GM18507 (cell line): ENCODE measurements at places on chromosomes 12 and 14.

GRCh38 chr14:21987937-21988336, 314.3 kb upstream of the OR4E1 start:
- DNase-seq = no peak

DNA sequence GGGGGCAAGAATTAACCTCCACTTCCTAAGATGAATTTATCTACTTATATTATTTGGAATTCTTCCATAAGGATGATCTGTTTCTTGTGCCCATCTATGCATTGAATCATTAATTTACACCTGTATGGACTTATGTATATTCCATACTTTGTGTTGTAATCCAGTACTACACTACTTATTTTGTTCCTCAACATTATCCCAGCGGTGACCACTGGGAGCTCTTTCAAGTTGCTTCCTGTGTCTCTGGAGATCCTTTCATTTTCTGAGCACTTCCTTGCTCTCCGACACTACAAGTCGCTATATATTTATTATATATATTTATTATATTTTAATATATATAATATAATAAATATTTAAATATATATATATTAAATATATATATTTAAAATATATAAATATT, 54.9 kb upstream of the SCN8A start:
- no peak for DNase-seq

DNA sequence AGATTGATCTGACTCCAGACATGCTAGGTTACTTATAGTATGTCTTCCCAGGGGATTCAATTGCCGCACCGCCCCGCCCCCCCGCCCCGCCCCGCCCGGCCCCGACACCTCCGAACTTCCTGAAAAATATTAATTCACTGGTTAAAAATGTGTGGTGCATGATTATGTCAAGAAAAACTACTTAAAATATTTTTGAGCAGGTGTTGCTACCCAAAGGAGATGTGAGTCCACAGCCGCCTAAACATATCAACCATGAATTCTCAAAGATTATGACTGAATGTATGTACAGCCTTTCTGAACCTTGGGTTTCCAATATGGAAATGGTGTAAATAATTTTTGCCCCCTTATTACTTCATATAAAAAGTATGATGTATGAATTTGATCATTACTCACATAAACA, 2.7 kb upstream of the RIMKLB start:
- DNase-seq = no peak

DNA sequence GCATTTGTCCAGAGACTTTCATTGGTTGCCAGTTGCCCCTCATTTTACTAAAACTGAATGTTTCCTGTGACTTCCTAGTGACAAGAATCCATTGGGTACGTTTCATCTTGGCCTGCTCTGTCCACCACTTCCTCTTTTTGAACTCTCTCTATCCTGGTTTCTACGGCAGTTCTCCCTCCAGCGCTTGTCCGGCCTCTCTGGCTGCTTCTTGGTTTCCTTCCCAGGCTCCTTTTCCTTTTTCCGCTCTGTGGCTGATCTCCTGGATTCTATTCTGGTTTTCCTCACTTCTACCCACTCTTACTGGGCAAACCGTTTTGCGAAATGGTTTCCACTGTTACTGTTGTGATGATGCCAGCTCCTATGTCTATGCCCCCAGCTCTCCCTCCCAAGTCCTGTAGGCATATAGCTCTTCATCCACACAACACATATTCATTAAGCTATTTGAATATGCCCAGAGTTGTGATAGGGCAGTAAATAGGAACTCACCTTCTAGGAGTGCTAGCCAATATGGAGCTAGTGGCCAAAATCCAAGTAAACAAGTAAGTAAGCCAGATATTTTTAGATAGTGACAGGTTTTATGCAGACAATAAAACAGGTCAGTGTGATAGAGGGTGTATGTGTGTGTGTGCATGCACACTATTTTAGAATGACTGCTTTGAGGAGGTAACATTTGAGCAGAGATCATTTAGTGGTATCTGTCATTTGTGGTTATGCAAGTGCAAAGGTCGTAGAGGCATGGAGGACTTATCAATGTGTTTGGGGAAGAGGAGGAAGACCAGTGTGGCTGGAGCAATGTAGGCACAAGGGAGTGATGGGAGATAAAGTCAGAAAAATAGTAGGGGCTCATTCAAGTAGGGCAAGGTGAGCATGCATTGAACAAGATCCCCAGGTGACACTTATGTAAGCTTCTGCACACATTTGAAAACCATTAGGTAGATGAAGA, 27.9 kb upstream of the CTDSP2 start:
- no peak for DNase-seq

- DNase-seq = no peak
Observed at GRCh38 chr14:100223332-100224201, 15.4 kb upstream of the YY1 start.

GRCh38 chr14:61651355-61651754, 44.0 kb upstream of the HIF1A start:
- no peak for DNase-seq

DNA sequence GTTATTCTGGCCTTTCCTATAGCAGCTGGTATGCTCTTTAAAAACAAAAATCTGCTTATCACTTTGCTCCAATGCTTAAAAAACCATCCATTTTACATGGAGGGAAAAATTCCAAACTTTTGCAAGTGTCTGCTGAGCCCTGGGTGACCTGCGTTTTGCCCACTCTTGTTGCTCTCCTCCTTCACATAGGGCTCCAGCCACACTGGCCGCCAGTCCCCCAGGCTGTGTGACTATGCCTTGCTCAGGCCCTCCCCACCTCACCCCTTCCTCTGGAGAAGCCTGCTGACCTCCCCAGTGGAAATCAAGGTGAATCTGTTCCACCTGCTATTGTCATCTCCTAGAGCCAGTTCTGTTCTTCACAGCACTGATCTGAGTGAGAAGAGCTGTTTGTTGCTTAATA, 126.9 kb downstream of the SLC25A47 start:
- DNase-seq = no peak

- no peak for DNase-seq
Observed at GRCh38 chr14:74720526-74720925, 7.6 kb downstream of the FCF1 start.

- no peak for DNase-seq
Observed at GRCh38 chr14:34404416-34404815, 57.6 kb downstream of the SPTSSA start.

DNA sequence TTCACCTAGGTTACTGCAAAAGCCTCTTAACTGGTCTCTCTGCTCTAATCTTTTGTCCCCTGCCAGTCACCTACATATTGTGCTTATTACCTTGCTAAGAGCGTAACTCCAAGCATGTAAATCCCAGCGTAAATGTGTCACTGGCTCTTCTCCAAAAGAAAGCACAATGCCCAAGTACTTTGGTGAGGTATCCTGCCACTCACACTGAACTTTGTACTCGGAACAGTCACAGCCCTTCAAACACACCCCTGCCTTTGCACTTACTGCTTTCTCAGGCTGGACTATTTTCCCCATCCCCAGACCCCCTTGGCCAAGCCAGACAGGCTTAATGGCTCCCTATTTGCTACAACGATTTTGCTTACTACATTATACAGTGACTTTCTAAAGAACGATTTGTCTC, 31.7 kb downstream of the GALNT4 start:
- no peak for DNase-seq

GRCh38 chr12:120496413-120497340, 764 bp downstream of the DYNLL1 start:
- DNase-seq = peak; percentile 36

GRCh38 chr14:70660967-70661893, 19.5 kb downstream of the TTC9 start:
- DNase-seq = no peak

- no peak for DNase-seq
Observed at GRCh38 chr14:73283608-73284379, 46.5 kb downstream of the PAPLN start.

- no peak for DNase-seq
Observed at GRCh38 chr14:102544046-102544746, 34.6 kb upstream of the ANKRD9 start.

GRCh38 chr12:109900752-109901580, 892 bp downstream of the TCHP start:
- no peak for DNase-seq

DNA sequence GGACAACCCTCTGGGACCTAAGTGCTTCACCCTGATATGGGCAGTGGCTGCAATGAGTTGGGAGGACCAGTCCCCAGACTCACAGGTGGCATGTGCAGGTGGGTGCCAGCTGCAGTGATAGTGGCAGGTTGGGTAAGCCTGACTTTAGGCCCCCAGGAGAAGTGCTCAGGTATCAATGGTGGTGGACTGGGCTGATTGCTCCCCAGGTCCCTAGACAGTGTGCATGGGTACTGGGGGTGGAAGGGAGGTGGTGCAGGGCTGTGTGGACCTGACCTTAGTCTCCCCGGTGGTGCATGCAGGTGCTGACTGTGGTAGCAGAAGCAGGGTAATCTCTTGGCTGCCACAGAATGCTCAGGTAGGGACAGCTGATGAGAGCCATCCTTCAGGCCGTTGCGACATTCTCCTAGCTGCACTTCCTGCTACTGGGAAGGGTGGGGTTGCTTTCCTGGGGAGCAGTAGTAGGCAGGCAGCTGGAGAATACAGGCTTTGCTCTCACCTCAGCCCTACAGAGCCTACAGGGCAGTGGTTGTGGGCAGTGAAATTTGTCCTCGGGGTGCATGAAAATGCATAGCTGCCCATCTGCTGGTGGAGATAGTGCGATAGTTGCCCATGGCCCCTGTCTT, 33.3 kb upstream of the CCND2 start:
- no peak for DNase-seq

GRCh38 chr12:120286768-120287490, 4.8 kb downstream of the RNU4-2 start:
- no peak for DNase-seq

- no peak for DNase-seq
Observed at GRCh38 chr12:78430551-78430950, 434.0 kb upstream of the SYT1 start.

DNA sequence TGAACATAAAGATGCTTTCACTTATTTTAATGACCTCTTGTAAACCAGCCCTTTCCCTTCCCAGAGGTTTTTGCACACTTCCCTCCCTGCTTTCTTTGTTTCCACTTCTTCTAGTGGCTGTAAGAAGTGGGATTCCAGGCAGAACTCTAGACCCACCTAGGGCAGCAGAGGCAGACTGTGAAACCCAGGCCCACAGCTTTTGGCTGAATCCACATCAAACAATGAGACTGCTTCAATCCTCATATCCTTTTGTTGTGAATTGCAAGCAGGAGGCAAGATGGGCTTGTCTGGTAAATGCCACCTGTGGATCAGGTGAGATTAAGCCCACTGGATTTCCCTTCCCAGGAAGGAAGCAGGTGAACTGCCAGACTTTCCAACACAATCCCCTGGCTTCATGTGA, 12.8 kb downstream of the CCDC177 start:
- no peak for DNase-seq

DNA sequence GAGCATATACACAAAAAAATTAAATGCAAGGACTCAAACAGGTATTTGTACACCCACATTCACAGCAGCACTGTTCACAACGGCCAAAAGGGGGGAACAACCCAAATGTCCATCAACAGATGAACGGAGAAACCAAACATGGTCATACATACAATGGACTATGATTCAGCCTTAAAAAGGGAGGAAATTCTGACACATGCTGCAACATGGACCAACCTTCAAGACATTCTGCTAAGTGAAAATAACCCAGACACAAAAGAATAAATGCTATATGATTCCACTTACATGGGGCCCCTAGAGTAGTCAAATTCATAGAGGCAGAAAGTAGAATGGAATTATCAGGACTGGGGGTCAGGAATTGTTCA, 29.5 kb downstream of the ACTN1 start:
- DNase-seq = no peak
